ENCODE measurements at places on chromosomes 6 and 20. TPM values are rescaled to one million over a fixed set of nuclear protein-coding genes. Genes with fewer than 3 reads are reported as not detected.

The RALGAPB gene
- 18.2 TPM for total RNA-seq

The WRNIP1 gene
- 32.9 TPM for total RNA-seq

The TRIM31 gene
- 1.3 TPM for total RNA-seq

The CAPN11 gene
- total RNA-seq = not detected

The MACROD2 gene
- total RNA-seq = 0.43 TPM

All from A549 treated with Mapracorat at 1 μM for 4 hours (cell line).